IPS-NIHi11 (cell line): ENCODE measurements at places on chromosomes 4 and X.
A peak's percentile ranks its signal among the peaks of the same experiment; 100 is the strongest.

DNA sequence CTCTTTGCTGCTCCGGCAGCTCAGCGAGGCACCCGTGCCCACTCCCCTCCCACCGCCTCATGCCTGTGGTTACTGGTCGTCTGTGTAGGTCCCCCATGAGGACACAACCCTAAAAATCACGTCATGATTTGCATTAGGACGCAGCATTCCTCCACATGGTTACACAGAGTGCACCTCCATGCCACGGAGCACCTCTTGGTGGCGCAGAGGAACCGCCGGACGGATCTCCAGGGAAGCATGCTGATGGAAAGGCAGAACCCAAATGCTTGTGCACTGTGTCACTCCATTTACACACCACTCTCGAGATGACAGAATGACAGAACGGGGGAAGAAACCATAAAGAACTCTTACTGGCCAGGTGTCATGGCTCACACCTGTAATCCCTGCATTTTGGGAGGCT, 22.4 kb downstream of the FAM53A start:
- no peak for DNase-seq

- DNase-seq = no peak
These were observed 140.2 kb upstream of the LDB2 start for GRCh38 chr4:17038510-17039176.

GRCh38 chr4:166501941-166502382, 628.9 kb downstream of the TLL1 start:
- DNase-seq = peak; percentile 69

DNA sequence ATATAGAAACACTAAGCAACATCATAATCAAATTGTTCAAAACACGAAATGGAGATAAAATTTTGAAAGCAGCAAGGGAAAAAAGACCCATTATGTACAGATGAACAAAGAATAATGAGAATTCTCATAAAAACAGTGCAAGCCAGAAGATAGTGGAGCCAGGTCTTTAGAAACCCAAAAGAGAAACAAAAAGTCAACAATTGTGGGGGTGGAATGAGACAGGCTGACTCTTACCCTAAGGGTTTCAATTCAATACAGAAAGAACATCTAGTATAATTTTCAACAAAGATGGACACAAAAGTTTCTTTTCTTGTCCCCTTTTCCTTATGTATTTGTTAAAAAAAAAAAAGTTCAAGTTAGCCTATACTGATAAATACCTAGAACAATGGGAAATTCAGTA, 34.0 kb upstream of the MAGEB2 start:
- DNase-seq = no peak

GRCh38 chr4:150348079-150348478, 233.9 kb upstream of the MAB21L2 start:
- no peak for DNase-seq

DNA sequence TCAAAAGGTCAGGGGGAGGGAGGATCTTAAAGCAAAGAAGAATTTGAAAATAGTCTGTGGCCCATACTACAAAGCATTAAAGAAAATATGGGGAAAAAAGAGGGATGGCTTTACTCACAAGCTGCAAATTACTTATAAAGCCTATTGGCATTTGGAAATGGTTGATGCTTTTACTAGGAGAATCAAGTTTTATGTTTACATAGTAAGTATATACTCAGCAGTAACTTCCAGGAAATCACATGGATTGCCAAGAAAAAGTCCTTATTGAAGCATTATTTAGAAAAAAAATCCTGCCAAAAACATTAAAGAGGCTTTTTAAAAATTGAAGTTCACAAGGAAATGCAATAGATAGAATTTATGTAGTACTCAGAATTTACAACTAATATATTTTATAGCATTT, 8.4 kb upstream of the SH3RF1 start:
- no peak for DNase-seq

GRCh38 chr4:86593688-86594558, at the start of gene PTPN13:
PTPN13 (plus strand) TSS chr4:86594315; CDS start chr4:86635257, 40,942 bp downstream.
- peak; percentile 96 for DNase-seq

DNA sequence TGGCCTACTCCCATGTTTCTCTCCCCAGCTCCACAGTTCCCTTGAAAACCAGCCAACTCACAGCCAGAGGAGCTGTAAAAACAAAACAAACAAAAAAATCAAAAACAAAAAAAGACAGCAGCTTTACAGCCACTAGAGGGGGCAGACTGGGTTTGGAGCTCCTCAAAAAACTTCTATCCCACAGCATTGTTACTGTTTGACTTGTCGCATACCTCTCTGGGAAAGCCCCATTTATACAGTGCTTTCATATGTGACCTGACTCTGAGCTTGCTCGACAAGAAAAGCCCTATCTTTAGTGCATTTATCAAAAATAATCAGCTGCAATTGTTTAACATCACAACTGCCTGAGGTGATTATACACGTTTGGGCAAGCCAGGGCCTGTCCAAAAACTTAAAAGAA, 21.6 kb downstream of the TSPAN6 start:
- peak; percentile 20 for DNase-seq

GRCh38 chr4:83082777-83083176, 31.8 kb downstream of the PLAC8 start:
- no peak for DNase-seq

GRCh38 chr4:185712350-185713024, 99.5 kb downstream of the SORBS2 start:
- no peak for DNase-seq

DNA sequence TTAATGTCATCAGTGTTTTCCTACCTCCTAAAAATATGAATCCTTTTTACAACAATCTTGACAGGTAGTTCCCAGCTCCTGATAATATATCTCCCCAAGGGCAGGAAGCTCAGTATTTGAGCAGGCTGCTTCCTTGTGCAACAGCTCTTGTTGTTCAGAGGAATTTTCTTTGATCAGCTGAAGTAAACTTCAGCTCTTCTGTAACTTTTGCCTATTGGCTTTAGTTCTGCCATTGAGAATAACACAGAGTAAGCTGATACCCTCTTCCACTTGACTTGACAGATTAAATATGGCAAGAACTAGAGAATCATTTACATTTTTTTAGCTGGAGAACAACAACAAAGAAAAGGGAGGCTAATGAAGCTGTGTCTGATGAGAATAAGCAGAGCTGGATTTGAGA, 75.2 kb downstream of the LUZP4 start:
- DNase-seq = no peak

- no peak for DNase-seq
These were observed 91.1 kb downstream of the P2RY10 start for GRCh38 chrX:79036157-79036880.

DNA sequence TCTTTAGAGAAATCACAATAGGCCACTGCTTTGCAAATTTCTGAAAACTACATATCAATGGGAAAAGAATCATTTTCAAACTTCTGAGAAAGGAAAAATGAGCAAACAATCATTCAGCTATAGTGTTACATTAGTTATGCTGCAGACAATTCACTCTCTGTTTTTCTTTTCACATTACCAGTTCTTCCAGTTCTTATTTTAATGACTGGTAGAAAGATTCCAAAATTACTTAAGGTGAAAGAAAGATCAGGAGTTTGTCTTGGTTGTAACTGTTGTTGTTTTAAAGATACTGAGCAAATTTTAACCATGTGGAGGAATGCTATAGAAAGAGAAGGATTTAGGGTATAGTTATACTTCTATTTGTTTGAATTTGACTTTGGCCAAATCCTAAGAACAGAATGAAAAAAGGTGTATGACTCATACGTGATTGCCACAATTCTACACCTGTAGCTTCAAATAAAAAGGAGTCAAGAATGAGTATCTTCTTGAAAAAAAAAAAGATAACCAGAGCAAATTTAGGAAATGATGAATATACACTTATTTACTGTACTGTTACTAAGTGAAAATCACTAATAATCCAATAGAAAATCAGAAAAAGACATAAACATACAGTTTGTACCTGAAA, 21.0 kb upstream of the RASGEF1B start:
- no peak for DNase-seq

DNA sequence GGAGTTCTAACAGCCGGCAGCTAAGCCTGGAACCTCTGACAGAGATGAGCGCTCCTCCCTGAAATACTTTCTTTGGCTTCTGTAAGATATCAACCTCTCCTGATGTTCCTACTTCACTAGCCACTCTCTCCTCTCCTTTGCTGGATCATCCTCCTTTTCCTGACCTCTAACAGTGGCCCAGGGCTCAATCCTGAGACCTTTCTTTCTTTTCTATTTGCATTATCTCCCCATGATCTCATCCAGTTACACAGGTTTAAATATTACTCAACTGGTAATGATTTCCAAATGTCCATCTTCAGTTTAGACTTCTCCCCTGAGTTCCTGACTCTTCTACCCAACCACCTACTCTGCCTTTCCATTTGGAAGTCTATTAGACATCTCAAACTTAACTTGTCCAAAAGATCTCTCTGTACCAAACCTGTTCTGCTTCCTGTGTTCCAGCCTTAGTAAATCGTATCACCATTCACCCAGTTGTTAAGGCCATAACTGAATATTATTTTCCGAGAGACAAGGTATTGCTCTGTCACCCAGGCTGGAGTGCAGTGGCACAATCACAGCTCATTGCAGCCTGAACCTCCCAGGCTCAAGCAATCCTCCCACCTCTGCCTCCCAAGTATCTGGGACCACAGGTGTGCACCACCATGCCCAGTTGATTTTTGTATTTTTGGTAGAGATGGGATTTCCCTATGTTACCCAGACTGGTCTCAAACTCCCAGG, 41.1 kb downstream of the RFC1 start:
- DNase-seq = no peak

- no peak for DNase-seq
These were observed 6.4 kb upstream of the RHOH start for GRCh38 chr4:40190465-40190864.

GRCh38 chr4:184409911-184410692, 64.2 kb downstream of the IRF2 start:
- no peak for DNase-seq
